ENCODE measurements at places on chromosomes 16 and 17.

DNA sequence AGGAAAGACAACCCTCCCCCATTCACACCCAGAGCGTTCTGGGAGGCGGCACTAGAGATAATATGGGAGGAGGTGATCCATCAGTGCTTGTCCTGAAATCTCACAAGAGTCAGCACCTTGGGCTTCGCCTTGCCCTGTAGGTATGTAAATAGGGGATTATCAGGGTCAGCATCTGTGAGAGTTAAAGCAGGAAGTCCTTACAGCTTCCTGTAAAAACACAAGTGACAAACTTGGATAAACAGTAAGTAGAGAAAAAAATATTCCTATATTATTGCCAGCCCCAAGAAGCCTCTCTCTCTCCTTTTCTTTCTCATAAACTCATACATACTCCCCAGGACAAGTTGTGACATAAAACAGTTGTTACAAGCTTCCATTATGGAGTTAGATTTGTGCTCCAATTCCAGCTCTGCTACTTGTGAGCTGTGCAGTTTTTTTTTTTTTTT, 187.7 kb downstream of the MAF start:
- DNase-seq, result no peak

DNA sequence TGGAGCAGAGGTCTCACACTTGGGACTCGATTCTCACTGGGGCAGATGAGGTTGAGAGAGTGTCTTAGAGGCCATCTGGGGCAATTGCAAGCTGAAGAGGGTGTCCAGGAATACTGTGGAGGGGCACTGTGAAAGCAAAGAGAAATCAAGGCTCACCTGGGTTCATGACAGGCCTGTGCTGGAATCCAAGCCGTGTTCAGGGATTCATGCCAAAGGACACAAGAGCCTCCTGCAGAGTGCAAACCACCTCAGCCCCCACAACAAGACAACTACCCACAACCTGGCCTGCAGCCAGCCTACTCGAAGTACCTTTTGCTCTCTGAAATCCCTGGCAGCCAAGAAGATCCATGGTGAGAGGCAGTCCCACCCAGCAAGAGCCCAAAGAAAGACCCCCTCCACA, 2334.2 kb downstream of the TP53TG3F start:
- no peak for DNase-seq

DNA sequence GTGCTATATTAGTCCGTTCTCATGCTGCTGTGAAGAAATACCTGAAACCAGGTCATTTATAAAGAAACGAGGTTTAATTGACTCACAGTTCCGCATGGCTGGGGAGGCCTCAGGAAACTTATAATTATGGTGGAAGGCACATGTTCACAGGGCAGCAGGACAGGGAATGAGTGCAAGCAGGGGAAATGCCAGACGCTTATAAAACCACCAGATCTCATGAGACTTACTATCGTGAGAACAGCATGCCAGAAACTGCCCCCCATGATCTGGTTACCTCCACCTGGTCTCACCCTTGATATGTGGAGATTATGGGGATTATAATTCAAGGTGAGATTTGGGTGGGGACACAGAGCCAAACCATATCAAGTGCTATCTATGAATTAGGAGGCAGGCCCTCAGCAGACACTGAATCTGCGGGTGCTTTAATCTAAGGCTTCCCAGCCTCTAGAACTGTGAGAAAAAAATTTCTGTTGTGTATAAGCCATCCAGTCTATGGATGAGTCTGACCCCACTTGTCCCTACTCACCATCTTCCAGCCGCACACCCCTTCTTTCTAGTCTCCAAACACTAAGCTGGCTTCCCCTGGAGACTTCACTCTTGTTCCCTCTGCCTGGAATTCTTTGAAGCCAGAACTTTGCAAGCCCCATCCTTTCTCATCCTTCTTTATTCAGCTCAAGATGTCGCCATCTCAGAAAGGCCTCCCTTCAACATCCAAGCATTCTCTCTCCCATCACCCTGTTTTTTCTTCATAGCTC, 772 bp upstream of the NUP93 start:
- no peak for DNase-seq

DNA sequence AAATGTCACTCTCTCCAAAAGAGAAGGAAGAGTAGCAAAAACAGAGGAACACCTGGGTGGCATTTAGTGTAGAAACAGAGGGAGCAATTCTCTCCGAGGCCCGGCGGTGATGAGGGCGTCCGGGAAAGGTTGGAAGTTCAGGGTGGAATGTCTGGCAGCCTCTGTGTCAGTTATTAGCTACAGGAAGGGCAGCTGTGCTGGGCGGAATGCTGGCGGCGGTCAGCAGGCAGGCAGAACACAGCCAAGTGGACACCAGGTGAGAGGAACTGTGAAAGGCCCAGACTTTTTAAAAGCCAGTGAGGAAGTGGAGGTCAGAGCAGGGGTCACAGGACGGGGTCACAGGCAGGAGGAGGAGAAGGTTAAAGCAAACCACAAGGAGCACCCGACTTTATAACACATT, 238.1 kb downstream of the NTN1 start:
- DNase-seq, result no peak

DNA sequence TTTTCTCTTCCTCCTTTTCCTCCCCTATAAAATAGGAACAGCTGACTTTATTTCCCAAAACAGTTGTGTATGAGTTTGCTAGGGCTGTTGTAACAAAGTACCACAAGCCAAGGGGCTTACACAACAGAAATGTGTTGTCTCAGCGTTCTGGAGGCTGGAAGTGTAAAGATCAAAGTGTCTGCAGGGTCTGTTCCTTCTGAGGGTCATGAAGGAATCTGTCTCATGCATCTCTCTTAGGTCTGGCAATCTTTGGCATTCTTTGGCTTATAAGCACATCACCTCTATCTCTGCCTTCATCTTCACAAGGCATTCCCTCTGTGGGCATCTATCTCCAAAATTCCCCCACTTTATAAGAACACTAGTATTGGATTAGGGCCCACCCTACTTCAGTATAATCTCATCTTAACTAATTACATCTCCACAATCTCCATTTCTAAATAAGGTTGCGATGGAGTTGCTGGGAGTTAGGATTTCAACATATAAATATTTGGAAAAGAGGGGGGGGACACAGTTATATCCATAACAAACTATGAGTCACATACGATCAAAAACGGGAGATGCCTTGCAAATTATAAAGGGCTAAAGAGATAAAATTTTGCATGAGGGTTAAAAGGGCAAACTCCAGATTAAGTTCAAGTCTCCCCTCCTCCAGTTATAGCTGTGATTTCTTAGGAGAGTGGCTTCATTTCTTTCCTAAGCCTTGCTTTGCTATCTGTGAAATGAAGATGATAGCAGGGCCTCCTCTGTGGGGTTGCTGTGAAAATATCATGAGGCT, 109.7 kb downstream of the VAT1L start:
- no peak for DNase-seq
